Neuronal stem cell (in vitro differentiated cells): ENCODE measurements at places on chromosomes 2 and 18.

DNA sequence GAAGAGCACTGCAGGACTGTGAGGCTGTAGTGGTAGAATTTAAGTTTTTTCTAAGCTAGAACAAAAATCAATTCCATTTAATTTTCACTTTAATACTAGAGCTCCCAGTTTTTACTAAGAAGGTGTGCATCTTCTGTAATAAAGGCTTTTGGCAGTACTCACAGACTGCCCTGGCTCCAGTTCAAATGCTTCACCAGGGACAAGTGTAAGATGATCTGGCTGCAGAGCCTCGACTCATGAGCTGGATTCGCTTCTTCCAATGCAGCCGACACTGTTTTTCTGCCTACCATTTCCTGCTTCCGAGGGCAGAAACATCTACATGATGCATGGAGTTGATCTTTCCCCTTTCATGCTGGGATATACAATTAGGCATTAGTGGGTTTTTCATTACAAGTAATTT lies 87.0 kb downstream of the FARSB start:
- no peak for DNase-seq
- H3K36me3 ChIP-seq, result peaks cover 78% of the 10 kb centered on the region
- H3K4me3 ChIP-seq, result no peak overlapping the region
- H3K27ac ChIP-seq, result no peak overlapping the region

DNA sequence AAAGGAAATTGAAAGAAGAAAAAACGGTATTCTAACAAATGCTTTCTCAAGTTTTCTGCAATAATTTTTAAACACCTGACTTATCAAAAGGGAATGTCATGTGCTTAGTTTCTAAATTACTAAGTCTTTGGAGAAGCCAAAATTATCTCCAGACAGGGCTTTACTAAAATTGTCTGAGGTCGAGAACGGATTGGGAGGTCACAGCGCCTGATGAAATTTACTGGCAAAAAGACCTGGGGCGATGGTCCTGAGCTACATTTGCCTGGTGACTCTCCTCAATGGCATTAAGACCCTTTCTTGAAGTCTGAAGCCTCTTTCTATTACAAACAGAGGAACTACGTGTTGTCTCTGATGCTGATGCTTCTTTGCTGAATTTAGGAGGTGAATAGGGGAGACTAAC lies 291.8 kb upstream of the SESTD1 start:
- peaks cover 1% of the 10 kb centered on the region for H3K4me1 ChIP-seq
- no peaks in the 10 kb centered on the region for H3K27me3 ChIP-seq
- H3K27ac ChIP-seq, result no peak overlapping the region

- H3K27me3 ChIP-seq, result no peaks in the 10 kb centered on the region
- no peak for DNase-seq
- H3K4me3 ChIP-seq, result no peak overlapping the region
- no peak overlapping the region for H3K27ac ChIP-seq
These were observed 291.1 kb downstream of the AGPS start for GRCh38 chr2:177683661-177684069.

DNA sequence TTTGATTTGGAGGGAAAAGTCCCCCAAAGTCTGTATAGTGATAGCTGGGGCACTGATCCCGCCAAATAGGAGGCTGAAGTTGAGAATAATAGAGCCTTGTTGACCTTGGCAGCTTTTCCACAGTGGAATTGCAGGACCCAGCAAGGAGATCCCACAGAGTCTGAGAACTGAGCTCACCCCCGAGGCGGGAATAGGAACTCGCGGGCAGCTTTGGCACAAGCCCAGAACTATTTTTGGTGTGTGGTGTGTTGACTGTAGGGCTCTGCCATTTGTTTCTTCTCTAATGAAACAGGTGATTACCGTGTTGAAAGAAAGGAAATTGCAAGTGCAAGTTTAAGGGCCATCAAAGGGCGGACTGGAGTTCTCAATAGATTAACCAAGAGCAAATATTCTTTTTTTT lies 34.0 kb downstream of the SH3RF3 start:
- DNase-seq, result no peak
- H3K27me3 ChIP-seq, result no peaks in the 10 kb centered on the region
- no peak overlapping the region for H3K27ac ChIP-seq
- no peaks in the 10 kb centered on the region for H3K36me3 ChIP-seq
- H3K4me3 ChIP-seq, result no peak overlapping the region

GRCh38 chr2:100142393-100142792 lies at the start of gene AFF3:
Gene AFF3, minus strand, starts transcription at chr2:100142590. Its CDS starts 38,136 bp downstream, at chr2:100104454.
- no peaks in the 10 kb centered on the region for H3K27me3 ChIP-seq
- H3K4me1 ChIP-seq, result no peaks in the 10 kb centered on the region
- no peak within 1 kb of the TSS for H3K4me3 ChIP-seq
- H3K36me3 ChIP-seq, result no peaks in the 10 kb centered on the region
- H3K27ac ChIP-seq, result no peak within 1 kb of the TSS

DNA sequence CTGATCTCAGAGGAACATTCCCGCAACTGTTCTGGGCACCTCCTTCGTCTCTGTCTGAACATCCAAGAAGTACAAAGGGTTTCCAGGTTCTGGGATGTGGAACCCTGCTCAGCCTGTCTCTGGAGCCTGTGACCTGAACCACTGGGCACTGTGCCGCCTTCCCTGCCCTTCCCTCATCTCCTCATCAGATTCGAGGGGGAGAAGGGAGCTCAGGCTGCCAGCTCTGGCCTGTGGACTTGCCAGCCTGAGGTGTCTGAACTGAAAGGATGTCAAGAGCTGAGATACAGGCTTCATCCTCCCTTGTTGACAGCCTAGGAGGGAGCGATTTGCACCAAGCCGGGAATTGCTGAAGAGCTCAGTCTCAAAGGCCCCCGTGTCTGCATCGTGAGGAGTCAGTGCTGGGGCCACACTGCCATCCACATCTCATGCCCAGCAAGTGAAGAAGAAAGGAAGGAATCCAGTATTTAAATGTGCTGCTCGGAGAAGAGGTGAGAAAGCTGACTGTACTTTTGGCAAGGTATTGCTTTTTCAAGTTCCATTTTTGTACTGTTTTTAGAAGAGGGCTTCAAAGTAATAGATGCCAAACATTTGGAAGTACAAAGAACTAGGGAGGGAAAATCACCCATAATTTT lies 12.6 kb downstream of the NEU2 start:
- H3K4me1 ChIP-seq, result peaks cover 2% of the 10 kb centered on the region
- H3K27ac ChIP-seq, result no peak overlapping the region
- H3K36me3 ChIP-seq, result no peaks in the 10 kb centered on the region

- H3K4me1 ChIP-seq, result no peaks in the 10 kb centered on the region
- no peaks in the 10 kb centered on the region for H3K27me3 ChIP-seq
- no peak for DNase-seq
- no peaks in the 10 kb centered on the region for H3K36me3 ChIP-seq
- no peak overlapping the region for H3K4me3 ChIP-seq
These were observed 971.0 kb upstream of the GYPC start for GRCh38 chr2:125684932-125685331.

DNA sequence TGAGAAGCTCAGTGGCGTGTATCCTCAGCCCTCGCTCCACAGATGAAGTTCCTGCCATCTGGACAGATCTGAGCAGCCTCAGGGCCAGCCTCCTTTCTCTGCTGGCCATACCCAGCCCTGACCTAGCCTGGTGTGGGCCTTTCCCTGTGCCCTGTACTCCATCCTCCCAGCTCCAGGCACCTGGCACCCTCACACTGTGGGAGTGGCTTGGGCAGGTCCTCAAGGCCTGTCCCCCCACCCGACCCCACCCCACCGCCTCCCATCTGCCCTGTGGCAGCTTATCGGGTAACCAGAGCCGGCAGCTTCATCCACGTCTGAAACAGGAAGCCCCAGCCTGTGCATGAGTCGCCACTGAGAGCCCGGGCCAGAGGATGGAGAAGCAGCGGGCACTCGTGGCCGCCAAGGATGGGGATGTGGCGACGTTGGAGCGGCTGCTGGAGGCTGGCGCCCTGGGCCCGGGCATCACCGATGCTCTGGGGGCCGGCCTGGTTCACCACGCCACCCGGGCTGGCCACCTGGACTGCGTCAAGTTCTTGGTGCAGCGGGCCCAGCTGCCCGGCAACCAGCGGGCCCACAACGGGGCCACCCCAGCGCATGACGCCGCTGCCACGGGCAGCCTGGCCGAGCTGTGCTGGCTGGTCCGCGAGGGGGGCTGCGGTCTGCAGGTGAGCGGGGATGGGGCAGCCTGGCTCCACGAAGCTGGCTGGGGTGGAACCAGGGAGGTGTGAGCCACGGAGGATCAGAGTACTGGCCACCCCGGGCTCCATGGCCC lies at the start of gene ESPNL:
Gene ESPNL, plus strand, starts transcription at position 292 of the 772 bp plus-strand sequence. Its CDS starts 80 bp downstream, at position 372.
- DNase-seq, result no peak
- no peak within 1 kb of the TSS for H3K4me3 ChIP-seq
- H3K36me3 ChIP-seq, result no peaks in the 10 kb centered on the region
- no peaks in the 10 kb centered on the region for H3K27me3 ChIP-seq
- no peak within 1 kb of the TSS for H3K27ac ChIP-seq

GRCh38 chr18:23291456-23292205 lies 156.3 kb downstream of the CABLES1 start:
- no peak for DNase-seq
- H3K27me3 ChIP-seq, result no peaks in the 10 kb centered on the region
- H3K36me3 ChIP-seq, result no peaks in the 10 kb centered on the region
- H3K4me1 ChIP-seq, result no peaks in the 10 kb centered on the region
- no peak overlapping the region for H3K4me3 ChIP-seq
- H3K27ac ChIP-seq, result no peak overlapping the region

DNA sequence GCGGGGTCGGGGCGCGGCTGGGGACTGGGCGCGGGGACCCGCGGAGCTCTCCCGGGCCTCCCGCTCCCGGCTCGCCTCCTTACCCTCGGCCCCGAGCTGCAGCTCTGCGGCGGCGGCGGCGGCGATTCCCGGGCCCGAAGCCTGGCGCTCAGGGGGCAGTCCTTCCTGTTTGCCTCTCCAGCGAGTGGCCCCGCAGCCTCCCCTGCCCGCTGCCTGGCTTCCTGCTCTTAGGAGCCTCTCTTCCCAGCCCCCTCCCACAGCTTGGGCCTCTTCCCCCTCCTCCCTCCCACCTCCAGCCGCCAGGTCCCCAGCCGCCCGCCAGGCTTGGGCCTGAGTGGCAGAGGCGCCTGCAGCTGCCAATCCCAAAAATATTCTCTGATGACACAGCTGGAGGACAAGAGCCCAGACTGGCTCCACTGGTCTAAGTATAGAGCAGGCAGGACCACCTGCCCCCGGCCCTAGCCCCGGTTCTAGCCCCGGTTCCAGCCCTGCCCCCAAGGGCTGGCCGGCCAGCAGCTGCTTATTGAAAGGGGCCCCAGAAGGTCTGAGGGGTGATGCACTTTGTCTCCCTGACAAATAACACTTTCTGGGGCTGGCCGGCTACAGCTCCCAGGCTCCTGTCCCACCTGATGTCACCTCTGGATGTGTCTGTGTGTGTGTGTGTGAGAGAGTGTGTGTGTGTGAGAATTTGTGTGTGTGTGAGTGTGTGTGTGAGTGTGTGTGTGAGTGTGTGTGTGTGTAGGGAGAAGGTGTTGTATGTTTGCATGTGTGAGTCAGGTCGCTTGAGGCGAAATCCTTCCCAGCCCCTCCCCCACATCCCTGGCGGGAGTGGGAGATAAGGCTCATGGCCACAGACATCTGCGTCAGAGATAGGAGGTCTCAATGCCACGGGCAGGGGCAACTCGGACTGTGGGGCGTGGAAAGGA lies at the start of gene OBSL1:
Gene OBSL1, minus strand, starts transcription at position 229 of the 926 bp plus-strand sequence. CDS start 307 bp downstream, outside the sequence.
- DNase-seq, result peak; percentile 73
- H3K4me3 ChIP-seq, result peak within 1 kb of the TSS; percentile 94
- no peaks in the 10 kb centered on the region for H3K27me3 ChIP-seq

DNA sequence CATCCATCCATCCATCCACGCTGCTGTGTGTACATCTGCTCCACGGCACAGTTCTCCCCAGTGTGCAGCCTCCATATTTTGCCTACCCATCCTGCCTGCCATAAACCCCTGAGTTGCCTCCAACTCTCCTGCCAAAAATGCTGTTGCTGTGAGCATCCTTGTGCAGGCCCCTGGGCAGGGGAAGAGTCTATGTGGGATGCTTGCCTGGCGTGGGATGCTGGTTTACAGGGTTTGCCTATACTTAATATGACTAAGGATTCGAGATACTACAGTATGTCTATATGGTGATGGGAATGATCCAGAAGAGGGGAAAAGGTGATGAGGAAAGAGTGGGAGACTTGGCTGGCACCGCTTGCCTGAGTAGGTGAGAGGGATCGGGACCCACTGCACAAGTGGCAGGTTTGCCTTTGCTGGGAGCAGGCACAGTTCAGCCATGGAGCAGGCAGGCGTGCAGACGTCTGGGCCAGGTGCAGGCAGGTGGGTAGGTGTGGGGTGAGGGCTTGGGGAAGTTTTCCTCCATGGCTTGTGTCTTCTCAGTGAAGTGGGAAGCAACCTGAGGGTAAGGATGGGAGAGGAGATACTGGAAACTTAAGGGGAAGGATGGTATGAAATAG lies 30.2 kb upstream of the FAHD2A start:
- H3K27me3 ChIP-seq, result no peaks in the 10 kb centered on the region
- H3K36me3 ChIP-seq, result no peaks in the 10 kb centered on the region
- no peaks in the 10 kb centered on the region for H3K4me1 ChIP-seq
- DNase-seq, result no peak

DNA sequence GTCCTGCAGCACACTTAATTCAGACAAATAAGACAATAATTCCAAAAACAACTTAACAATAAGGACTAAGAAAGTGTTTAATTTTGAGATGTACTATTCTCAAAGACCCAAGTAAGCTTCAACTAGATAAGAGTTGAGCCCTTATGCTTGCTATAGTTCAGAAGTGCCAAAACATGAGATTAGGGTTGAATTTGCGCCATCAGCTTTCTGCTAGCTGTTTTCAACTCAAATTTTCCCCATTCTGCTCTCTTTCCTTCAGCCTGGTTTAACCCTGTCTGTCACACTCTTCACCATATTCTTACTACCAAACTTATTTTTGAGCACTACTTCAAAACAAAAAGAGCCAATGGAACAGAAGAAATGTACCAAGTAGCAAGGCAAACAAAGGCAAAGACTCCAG lies 4.1 kb downstream of the NFE2L2 start:
- H3K4me1 ChIP-seq, result peaks cover 1% of the 10 kb centered on the region
- no peak for DNase-seq
- H3K4me3 ChIP-seq, result no peak overlapping the region
- H3K27me3 ChIP-seq, result no peaks in the 10 kb centered on the region

DNA sequence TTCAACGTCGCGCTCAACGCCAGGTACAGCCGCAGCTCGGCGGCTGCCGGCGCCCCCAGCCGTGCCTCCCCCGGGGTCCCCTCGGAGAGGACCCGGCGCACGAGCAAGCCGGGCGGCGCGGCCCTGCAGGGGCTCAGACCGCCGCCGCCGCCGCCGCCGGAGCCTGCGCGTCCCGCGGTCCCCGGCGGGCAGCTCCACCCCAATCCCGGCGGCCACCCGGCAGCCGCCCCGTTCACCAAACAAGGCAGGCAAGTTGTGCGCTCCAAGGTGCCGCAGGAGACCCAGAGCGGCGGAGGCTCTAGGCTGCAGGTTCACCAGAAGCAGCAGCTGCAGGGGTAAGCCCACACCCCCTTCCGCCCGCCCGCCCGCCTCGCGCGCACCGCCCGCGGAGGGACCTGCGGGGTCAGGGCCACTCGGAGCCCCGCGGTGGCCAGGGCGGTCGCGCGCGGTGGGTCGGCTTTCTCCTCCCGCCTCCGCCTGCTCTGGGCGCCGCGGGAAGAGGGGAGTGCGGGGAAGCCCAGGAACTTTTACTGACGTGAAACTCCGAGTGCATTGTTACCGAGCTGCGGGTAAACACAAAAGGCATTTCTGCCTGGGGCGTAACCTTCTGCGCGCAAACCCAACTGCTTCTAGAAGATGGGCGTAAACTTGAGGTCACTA lies 861 bp downstream of the LTBP1 start:
- no peaks in the 10 kb centered on the region for H3K27me3 ChIP-seq
- peak; percentile 60 for DNase-seq
- peak overlapping the region; percentile 95 for H3K4me3 ChIP-seq
- peaks cover 7% of the 10 kb centered on the region for H3K36me3 ChIP-seq
- peaks cover 11% of the 10 kb centered on the region for H3K4me1 ChIP-seq
- H3K27ac ChIP-seq, result peak overlapping the region; percentile 75

- no peak for DNase-seq
- H3K36me3 ChIP-seq, result peaks cover 28% of the 10 kb centered on the region
- H3K4me1 ChIP-seq, result peaks cover 39% of the 10 kb centered on the region
- H3K27me3 ChIP-seq, result no peaks in the 10 kb centered on the region
- H3K27ac ChIP-seq, result no peak overlapping the region
- H3K4me3 ChIP-seq, result no peak overlapping the region
These were observed 151.6 kb downstream of the GLI2 start for GRCh38 chr2:120887320-120887697.
